Endothelial cell of umbilical vein (primary cell): ENCODE measurements at places on chromosomes 6 and 20. TPM values are rescaled to one million over a fixed set of nuclear protein-coding genes. Genes with fewer than 3 reads are reported as not detected.

DNA sequence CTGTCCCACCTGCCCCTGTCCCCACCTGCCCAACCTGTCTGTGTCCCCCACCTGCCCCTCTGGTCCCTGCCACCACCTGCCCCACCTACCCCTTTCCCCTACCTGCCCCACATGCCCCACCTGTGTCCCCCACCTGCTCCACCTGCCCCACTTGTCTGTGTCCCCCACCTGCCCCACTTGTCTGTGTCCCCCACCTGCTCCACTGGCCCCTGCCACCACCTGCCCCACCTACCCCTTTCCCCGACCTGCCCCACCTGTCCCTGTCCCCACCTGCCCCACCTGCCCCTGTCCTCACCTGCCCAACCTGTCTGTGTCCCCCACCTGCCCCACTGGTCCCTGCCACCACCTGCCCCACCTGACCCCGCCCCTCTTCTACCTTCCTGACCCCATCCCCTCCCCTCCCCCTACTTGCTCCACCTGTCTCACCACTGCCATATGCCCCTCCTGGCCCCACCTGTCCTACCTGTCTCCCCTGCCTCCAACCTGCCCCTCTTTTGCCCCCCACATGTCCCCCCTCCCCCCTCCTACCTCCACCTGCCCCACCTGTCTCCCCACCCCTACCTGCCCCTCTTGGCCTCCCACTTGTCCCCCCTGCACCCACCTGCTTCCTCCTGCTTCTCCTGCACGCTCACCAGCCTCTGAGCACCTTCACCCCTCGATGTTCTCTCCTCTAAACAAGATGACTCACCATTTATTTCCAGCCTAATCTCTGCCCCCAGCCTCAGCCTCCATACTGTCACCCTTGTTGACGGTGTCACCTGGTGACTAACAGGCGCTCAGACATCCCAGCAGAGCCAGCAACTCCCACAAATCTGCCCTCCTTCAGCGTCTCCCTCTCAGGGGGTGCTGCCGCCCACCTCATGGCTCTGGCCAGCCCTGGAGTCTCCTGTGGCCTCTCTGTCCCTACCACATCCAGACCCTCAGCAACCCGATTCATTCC, 5.6 kb upstream of the MYT1 start:
- H3K27ac ChIP-seq: no peak overlapping the region
- H3K4me1 ChIP-seq: no peaks in the 10 kb centered on the region
- no peak overlapping the region for H3K4me3 ChIP-seq
- peaks cover 13% of the 10 kb centered on the region for H3K27me3 ChIP-seq
- no peaks in the 10 kb centered on the region for H3K36me3 ChIP-seq

Gene SNPH
- total RNA-seq: 5.1 and 5.5 TPM in 2 replicates

Gene RBL1
- 16.8 and 20.1 TPM in 2 replicates for total RNA-seq

GRCh38 chr6:49087369-49087768, 375.7 kb downstream of the MMUT start:
- no peak overlapping the region for H3K27ac ChIP-seq
- H3K4me1 ChIP-seq: no peaks in the 10 kb centered on the region
- no peak overlapping the region for H3K4me3 ChIP-seq
- DNase-seq: no peak
- no peaks in the 10 kb centered on the region for H3K27me3 ChIP-seq
- no peaks in the 10 kb centered on the region for H3K36me3 ChIP-seq

Gene HLA-DQB1
- not detected in 2 replicates for total RNA-seq
